Daoy (cell line): ENCODE measurements at places on chromosomes 1 and 21. TPM values are rescaled to one million over a fixed set of nuclear protein-coding genes. Genes with fewer than 3 reads are reported as not detected.

CRYAA gene
- not detected in 2 replicates for total RNA-seq

KLHDC9 gene
- not detected in 2 replicates for total RNA-seq

GPA33 gene
- not detected in 2 replicates for total RNA-seq

OR14K1 gene
- total RNA-seq = not detected in 2 replicates

ZMYND12 gene
- total RNA-seq = 0.06 TPM in 1 of 2 replicates, not detected in the other

MATN1 gene
- 0.06 TPM in 1 of 2 replicates, not detected in the other for total RNA-seq

GPR25 gene
- not detected in 2 replicates for total RNA-seq

DNA sequence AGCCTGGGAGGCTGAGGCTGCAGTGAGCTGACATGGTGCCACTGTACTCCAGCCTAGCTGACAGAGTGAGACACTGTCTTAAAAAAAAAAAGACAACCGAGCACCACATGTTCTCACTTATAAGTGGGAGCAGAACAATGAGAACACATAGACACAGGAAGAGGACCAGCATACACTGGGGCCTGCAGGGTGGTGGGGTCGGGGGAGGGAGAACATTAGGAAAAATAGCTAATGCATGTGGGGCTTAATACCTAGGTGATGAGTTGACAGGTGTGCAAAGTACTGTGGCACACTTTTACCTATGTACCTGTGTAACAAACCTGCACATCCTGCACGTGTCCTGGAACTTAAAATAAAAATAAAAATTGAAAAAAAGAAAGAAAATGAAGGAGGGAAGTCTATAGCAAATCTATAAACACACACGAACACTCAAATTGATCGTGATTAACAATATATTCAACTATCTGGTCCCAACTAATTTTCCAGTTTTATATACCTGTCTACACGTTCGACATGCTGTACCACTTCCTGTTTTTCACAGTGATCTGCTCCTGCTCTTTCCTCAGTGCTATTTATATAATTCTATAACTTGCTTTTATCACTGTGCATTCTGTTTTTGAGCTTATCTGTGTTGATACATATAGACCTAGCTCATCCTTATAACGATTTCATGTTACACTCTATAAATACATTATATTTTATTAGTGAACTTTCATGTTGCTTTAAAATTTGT, 27.2 kb downstream of the AK5 start:
- DNase-seq = no peak

- DNase-seq = no peak
These were observed 16.8 kb downstream of the APP start for GRCh38 chr21:26153758-26154157.

GRCh38 chr1:182111496-182111895, 50.0 kb upstream of the ZNF648 start:
- no peak for DNase-seq

DNA sequence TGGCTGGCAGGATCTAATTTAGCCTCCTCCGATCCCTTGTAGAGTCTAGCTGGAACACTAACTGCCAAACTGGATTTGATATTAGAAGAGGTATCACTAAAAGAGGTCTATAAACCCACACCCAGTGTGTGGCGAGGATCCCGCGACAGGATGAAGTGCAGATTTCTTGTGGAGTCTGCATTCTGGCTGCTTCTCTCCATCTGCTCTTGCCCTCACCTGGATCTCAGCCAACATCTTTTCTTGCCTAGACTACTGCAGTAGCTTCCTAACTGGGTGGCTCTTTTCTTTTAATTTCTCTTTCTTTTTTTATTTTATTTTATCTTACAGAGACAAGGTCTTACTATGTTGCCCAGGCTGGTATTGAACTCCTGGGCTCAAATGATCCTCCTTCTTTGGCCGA, 48.9 kb upstream of the CAPZB start:
- DNase-seq = no peak

DNA sequence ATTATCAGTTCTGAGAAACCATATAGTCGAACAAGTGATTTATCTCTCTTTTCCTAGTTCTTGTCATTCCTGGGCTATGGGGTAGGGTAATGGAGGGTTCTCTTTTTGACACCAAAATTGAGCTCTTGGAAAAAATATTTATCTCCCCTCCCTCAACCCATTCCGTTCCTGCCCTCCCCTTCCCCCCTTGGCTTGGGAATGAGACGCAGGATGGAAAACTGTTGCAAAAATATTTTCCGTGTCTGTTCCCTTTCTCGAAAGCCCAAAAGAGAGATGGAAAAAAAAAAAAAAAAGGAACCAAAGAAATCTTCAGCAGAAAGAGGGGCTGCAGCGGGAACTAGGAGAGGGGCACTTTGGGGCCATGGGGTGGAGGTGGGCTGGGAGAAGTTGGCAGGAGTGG, 766 bp downstream of the ATP2B4 start:
- DNase-seq = no peak

GRCh38 chr1:54413732-54414131, 7.5 kb upstream of the SSBP3 start:
- no peak for DNase-seq

DNA sequence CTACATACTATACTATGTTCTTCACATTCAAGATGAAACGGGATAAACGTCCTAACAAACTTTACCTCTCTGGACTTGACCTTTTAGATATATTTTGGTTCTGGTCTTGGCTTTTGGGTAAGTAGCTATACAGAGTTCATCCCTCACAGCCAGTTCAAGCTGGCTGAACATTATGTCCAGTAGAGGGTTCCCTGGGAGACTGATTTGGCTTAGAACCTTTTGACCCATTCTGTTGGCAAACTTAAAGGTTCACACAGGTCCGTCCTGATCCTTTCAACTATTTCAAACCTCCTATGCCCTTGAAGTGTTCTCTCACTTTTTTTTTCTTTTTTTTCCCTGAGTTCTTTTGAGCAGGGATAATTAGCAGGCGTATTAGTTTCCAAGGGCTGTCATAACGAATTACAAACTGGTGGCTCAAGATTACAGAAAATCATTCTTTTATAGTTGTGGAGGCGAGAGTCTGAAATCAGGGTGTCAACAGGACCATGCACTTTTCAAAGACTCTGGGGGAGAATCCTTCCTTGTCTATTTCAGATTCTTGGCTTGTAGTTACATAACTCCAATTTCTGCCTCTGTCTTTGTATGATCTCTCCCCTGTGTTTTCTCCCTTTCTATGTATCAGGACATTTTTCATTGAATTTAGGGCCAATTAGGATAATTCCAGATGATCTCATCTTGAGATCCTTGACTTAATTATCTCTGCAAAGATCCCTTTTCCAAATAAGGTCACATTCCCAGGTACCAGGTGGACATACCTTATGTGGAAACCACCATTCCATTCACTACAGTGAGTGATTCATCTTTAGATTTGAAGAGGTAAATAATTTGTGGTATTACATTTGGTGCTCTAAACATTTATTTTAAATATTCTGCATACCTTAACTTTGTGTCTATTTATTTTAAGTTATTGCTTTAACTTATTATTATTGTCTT, 257.4 kb upstream of the USP25 start:
- DNase-seq = no peak

DNA sequence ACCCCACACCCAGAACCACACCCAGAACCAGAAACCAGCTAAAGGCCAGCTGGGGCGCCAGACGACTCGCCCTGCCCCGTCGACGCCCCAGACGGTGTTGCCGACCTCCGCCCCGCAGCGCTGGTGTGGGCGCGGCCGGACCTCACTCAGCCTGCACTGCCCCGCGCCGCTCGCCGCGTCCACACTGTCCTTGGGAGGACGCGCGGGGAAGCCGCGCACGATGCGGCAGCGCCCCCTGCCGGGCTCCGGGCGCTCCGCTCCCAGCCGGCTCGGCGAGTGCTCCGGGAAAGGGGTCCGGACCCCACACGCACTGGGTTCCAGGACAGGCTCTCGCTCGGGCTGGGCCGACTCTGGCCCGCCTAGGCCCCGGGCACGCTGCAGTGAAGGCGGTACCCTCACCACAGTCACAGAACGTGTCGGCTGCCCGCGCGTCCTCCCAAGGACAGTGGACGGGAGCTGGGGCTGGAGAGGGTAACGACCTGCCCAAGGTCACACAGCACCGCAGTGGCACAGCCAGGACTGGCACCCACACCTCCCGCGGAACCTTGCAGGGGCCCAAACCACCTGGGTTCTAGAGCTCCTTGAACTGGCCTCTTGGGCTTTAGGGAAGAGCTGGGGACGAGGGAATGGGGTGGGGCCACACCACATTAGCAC, 90.2 kb downstream of the DMRTA2 start:
- peak; percentile 77 for DNase-seq

GRCh38 chr1:33848205-33848937, 15.5 kb upstream of the HMGB4 start:
- no peak for DNase-seq
